Trophoblast cell (in vitro differentiated cells and primary cell): ENCODE measurements at places on chromosomes 16 and 17.
A peak's percentile ranks its signal among the peaks of the same experiment; 100 is the strongest.

DNA sequence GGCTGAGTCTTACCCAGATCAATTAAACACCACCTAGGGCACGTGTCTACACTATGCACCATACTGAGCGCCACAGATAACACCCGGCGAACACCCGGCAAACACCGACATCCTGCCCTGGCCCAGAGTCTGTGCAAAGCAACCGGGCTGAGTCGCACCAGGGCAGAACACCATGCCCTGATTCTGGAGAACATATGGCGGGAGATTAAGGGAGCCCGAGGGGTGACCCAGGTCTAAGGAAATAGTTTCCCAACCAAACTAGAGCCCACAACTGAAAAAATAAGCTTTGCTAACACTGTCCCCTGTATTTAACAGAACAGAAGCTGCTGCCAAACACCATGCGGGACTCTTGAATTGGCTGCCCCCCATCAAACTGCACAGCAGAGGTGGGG, 22.1 kb downstream of the MYO18A start:
- DNase-seq: no peak

DNA sequence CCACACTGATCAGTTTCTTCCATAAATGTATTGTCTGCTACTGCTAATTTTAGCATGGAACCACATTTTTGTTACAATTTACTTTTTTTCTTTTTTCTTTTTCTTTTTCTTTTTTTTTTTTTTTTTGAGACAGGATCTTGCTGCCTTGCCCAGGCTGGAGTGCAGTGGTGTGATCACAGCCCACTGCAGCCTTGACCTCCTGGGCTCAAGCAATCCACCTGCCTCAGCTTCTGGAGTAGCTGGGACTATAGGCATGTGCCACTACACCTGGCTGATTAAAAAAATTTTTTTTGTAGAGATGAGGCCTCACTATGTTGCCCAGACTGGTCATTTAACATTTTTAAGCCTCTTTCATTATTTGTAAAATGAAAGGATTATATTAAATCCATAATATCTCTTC, 19.1 kb downstream of the ZPBP2 start:
- DNase-seq: no peak

DNA sequence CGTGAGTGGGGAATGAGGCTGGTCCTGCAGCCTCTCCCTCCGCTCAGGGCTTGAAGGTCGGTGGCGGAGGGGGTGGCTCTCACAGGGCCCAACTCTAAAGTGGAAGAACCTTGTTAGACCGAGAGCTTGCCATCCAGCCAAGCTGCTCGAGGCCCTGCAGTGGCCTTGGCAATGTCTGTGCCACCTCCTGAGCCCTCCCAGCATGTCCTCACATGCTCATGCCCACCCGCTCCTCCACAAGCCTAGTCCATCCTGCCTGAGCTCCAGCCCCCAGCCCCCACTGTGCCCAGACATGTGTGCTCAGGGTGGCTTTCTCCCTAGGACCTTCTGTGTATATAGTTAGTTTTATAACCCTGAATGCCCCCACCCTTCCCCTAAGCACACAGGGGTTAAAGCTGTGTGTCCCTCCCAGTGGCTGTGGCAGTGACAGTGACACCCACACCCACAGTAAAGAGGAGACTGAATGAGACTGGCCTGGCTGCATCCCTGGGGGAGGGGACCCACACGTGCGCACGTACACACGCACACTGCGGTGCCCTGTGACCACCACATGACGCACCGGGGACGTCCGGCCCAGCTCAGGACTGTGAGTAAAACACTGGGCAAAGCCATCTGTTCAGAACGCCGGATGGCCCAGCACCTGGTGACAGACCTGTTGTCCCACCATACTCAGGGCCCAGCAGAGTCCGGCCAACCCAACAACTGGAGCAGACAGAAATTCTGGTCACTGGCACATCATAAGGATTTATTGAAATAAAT, 15.6 kb downstream of the PDK2 start:
- DNase-seq: no peak

DNA sequence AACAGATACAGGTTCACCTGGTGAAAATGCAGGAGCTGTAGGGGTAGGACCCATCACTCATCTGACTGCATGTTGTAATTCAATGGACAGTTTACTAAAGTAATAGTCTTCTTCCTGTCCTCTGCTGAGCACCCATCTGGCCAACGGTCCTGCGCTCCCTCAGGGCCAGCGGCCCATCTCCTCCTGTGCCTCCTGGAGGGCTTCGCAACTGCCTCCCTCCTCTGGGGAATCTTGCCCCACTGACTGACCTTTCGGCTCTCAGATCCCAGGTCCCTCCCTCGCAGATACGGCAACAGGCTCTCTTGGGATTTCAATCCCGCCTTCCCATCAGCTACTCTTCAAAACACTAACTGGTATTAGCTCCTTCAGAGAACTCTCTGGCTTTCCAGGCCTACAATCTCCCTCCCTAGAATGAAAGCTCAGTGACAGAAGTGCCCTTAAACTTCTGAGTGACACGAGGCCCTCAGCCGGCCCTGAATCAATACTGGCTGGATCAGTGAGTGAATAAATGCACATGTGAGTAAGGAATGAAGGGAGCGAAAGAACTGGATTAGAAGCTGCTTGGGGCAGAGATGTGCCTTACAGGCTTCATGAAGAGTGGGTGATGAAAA, 1.3 kb downstream of the PEMT start:
- DNase-seq: no peak

DNA sequence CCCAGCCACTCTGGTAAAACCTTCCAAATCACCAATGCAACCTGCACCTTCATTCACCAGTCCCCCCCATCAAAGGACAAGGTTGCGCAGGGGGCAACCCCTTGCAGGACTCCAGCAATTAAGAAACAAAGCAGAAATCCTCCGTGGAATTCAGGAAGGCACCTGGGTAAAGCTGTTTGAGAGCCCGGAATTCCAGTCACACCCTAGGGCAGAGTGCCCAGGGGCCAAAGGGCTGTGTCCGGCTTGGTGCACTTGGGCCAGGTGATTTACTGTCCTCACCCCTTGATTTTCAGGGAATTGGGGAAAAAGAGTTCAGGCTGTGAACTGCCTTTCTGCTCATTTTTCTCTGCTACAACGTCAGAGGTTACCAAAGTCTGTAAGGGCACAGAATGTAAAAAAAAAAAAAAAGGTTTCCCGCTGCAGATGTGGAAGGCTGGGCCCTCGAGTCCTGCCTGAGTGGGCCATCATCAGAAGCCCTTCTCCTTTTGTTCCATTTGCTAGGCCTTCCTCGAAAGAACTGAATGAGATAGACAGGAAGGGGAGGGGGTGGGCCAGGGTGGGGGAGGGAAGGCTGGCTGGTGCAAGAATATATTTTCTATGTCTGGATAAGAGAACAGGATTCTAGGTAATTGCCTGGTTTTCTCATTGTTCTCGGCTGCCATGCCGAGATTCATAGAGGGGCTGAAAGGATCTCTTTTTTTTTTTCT, 266.5 kb upstream of the PSMD7 start:
- DNase-seq: no peak

DNA sequence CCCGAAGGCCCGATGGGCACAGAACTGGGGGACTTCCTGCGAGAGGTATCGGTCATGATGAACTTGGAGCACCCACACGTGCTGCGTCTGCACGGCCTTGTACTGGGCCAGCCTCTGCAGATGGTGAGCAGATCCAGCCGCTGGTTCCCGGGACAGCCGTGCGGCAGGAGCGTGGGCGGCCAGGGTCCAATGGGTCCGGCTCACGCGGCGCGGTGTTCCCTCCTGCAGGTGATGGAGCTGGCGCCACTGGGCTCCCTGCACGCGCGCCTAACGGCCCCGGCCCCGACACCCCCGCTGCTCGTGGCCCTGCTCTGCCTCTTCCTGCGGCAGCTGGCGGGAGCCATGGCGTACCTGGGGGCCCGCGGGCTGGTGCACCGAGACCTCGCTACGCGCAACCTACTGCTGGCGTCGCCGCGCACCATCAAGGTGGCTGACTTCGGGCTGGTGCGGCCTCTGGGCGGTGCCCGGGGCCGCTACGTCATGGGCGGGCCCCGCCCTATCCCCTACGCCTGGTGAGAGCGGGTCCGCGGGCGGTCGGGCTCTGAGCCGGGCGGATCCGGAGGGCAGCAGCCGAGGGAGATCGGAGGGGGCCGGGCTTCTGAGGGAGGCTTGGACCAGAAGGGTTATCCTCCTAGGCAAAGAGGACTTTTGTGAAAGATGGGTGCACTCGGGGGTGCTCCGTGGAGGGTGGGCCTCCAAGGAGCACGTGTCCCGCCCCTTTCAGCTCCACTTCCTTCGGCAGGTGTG, 3.0 kb downstream of the TNK1 start:
- DNase-seq: peak; percentile 56

DNA sequence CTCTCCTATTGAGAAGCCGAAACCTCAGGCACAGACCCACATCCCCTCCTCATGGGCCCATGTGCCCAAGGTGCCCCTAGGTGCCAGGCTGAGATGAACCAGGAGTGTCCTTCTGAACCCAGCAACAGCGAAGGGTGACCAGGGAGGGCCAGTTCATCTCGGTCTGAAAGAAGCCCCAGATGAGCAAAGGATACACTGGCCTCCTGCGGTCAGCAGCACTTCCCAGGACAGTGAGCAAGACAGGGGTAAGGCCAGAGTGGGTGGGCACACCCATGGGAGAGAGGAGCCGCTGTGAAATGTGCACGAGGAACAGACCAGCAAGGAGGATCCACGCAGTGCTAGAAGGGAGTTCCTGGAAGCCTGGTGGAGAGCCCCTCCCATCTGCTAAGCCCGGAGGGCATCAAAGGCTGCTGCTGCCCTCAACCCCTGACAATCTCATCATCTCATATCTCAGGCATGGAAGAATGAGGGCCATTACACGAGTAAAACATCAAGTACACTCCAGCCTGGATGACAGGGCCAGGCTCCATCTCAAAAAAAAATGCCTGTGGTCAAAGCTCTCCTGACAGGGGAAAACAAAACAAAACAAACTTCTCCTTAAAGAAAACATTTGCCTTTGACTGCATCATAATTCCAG, 3.3 kb upstream of the HBZ start:
- peak; percentile 95 for DNase-seq

DNA sequence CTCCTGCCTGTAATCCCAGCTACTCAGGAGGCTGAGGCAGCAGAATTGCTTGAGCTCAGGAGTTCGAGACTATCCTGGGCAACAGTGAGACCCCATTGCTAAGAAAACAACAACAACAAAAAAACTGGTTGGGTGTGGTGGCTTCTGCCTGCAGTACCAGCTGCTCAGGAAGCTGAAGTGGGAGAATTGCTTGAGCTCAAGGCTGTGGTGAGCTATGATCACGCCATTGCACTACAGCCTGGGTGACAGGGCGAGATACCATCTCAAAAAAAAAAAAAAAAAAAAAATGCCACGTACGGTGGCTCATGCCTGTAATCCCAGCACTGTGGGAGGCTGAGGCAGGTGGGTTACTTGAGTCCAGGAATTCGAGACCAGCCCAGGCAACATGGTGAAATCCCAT, 34.1 kb downstream of the NME2 start:
- DNase-seq: peak; percentile 45

GRCh38 chr17:83180264-83180995, 101.0 kb downstream of the METRNL start:
- DNase-seq: no peak

GRCh38 chr17:12386225-12386624, 279.5 kb upstream of the MYOCD start:
- no peak for DNase-seq

GRCh38 chr17:76885894-76886290, 17.7 kb downstream of the MGAT5B start:
- no peak for DNase-seq

- DNase-seq: peak; percentile 79
Measured at GRCh38 chr16:65769055-65769465, 597.4 kb upstream of the CDH5 start.

DNA sequence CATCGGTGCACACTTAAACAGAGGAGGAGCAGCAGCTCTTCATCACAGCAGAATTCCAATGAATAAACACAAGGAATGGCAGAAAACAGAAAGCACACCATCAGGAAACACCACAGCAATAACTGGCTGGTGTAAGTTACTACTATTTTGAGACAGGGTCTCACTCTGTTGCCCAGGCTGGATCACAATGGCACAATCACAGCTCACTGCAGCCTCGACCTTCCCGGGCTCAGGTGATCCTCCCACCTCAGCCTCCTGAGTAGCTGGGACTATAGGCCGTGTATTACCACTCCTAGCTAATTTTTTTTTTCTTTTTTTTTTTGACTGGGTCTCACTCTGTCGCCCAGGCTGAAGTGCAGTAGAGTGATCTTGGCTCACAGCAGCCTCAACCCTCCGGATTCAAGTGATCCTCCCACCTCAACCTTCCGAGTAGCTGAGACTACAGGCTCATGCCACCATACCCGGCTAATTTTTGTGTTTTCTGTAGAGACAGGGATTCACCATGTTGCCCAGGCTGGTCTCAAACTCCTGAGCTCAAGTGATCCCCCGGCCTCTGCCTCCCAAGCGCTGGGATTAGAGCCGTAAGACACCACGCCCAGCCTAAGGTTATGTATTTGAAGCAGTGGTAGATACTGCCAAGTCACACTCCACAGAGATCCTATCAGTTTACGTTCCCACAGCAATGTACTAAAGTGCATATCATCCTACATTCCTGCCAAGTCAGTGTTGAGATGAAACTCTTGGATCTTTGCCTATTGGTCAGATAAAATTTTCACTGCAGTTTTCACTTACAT, 20.7 kb downstream of the TRAP1 start:
- DNase-seq: peak; percentile 54

GRCh38 chr17:72270273-72270924, 149.6 kb downstream of the SOX9 start:
- no peak for DNase-seq

GRCh38 chr16:12613131-12613991, 190.3 kb downstream of the CPPED1 start:
- DNase-seq: peak; percentile 87

DNA sequence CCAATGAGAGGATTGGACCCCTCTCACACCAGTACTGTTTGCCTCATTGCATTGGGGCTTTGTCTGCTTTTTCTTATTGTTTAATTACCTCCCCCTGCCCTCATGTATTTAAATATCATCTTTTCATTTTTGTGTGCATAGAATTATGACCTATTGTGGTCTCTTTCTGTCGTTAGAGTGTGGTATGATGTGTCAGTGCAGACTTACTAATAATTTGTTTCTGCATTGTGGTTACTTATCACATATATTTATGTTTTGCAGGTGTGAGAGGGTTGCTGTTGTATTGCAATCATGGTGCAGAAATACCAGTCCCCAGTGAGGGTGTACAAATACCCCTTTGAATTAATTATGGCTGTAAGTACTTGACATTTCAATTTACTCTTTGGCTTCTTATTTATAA, 2.5 kb downstream of the SEC14L1 start:
- no peak for DNase-seq

DNA sequence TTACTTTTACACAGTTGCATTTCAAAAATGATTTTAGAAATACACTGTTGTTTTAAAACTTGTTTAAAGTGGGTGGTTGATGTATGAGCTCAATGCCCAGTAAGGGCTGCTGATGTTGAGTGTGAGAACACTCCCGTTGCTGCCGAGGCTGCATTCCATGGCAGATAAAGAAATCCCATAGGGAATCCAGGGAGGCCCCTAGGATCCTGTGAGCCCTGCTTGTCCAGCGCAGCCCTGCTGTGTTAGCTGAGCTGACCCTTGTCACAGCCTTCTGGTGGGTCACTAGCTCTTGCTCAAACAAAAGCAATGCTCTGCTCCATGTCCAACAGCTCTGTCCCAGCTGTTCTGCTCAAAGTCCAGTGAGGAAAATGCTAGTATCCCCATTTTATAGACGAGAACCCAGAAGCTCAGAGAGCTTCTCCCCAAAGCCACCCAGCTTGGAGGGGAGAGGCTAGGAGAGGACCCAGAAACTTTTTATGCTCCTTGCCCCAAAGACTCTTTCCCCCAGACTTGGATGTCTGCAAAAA, 18.6 kb upstream of the COL1A1 start:
- no peak for DNase-seq
